ENCODE measurements at places on chromosomes 1 and 21.

- no peak for DNase-seq
These were observed 104.5 kb downstream of the NGF start for GRCh38 chr1:115233598-115233997.

- DNase-seq, result no peak
These were observed 21.3 kb downstream of the PDE4B start for GRCh38 chr1:65813956-65814355.

- DNase-seq, result no peak
These were observed 30.1 kb downstream of the TOMM20 start for GRCh38 chr1:235098547-235098946.

- no peak for DNase-seq
These were observed 1.3 kb upstream of the SLC50A1 start for GRCh38 chr1:155134322-155134721.

DNA sequence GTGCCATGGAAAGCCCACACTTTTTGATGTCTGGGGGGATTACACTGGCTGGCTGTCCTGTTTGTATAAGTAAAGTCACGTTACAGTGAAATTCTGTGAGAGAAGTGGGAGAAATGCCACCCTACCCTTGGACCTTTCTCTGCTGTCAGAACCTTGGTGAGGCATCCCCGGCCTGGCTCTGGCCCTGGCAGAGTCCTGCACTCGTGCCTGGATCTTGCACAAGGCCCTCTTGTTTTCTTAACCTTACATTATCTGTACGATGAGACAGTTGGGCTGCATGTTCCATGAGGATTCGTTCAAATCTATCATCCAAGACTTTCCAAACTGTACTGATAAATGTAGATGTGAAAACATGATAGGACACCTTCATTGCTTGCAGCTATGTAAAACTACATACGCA, 11.4 kb downstream of the SNAP47 start:
- no peak for DNase-seq

- no peak for DNase-seq
These were observed 153.2 kb downstream of the TRABD2B start for GRCh38 chr1:47843781-47844557.

GRCh38 chr1:232880354-232880753, 70.1 kb upstream of the NTPCR start:
- DNase-seq, result no peak

DNA sequence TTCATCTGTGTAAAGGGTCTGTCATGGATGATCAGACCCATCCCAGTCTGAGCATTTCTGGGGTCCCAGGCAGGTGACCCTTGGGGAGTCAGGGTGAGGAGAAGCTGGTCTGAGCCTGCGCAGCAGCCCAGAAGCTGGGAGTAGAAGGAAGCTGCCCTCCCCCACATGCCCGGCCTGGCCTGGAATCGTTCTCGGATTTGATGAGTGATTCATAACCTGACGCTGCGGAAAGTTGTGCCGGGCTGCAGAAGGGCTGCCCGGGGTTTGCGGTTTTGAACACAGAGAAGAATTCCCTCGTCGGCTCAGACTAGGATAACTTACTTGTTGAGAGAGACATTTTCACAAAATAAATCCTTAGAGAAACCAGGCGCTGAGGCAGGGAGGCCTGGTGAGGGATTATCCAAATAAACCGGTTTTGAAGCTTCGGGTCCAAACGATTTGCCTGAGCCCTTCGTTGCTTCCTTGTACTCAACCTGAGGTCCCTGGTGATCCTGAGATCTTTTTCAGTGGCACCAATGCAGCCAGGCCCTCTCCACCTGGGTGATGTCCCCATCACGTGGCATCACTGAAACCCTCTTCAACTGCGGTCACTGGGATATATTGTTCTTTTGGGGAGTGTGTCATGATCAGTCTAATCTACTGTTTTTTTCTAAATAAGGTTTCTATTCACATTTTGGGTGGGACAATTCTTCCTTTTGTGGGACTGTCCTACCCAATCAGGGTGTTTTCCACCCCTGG, 29.2 kb downstream of the EPHB2 start:
- peak; percentile 69 for DNase-seq

GRCh38 chr1:43272161-43272560, 2.4 kb downstream of the TMEM125 start:
- no peak for DNase-seq

DNA sequence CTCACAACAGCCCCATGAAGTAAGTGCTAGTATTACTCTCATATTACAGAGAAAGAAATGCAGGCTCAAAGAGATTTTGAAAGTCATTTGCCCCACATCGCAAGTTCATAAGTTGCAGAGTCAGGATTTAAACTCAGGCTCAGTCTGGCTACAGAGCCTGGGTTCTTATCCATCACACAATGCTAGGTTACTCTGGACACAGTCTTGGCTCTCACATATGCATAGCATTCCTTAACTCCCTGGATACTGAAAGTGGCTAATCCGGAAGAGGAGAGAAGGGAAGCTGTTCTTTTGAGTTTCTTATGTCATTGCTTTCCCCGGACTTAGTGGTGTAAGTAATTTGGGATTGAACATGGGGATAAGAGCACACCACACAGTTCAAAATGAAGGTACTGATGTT, 357.4 kb upstream of the PLXNA2 start:
- no peak for DNase-seq
